ENCODE measurements at places on chromosomes 1 and 21.

DNA sequence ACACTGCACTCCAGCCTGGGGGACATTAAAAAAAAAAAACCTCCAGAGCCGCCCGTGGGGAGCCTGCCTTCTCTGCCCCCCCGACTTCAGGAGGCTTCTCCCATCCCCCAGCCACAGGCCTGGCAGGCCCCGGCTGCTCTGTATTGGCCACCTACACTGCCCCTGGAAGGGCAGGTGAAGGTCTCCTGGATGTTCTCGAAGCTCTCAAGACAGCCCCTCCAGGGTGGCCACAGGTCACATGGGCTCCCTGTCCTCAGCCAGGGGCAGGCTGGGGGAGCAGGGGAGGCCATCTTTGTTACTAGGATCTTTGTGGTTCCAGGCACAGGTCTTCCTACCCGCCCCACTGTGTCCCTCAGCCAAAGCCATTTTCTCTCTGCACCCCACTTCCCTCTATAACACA is 32.8 kb downstream of the PADI6 start:
- DNase-seq, result no peak

GRCh38 chr1:26970810-26971209 is 10.5 kb upstream of the KDF1 start:
- peak; percentile 79 for DNase-seq

GRCh38 chr1:223840254-223840653 is 5.5 kb downstream of the TP53BP2 start:
- DNase-seq, result no peak

GRCh38 chr1:110250749-110251148 is 40.6 kb downstream of the KCNC4 start:
- no peak for DNase-seq

DNA sequence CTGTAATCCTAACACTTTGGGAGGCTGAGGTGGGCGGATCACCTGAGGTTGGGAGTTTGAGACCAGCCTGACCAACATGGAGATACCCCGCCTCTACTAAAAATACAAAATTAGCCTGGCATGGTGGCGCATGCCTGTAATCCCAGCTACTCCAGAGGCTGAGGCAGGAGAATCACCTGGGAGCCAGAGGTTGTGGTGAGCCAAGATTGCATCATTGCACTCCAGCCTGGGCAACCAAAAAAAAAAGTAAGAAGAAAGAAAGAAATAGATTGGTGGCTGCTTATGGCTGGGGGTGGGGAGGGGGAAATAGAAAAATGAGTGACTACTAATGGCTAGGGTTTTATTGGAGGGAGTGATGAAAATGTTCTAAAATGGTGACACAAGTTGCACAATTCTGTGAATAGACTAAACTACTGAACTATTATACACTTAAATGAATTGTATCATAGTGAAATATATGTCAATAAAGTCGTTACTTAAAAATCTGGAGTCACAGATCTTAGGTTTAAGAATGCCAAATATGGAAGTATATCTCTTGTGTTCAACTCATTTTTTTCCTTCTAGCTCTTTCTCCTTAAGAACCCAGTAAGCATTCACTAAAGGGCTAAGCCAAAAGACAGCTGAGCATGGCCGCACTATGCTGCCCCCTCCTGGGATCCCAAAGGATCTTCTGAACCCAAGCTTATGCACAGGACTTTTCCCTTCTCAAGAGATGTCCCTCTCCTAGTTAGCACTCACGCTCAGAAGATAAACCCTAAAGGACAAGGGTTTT is 3.2 kb upstream of the NPL start:
- DNase-seq, result peak; percentile 84

DNA sequence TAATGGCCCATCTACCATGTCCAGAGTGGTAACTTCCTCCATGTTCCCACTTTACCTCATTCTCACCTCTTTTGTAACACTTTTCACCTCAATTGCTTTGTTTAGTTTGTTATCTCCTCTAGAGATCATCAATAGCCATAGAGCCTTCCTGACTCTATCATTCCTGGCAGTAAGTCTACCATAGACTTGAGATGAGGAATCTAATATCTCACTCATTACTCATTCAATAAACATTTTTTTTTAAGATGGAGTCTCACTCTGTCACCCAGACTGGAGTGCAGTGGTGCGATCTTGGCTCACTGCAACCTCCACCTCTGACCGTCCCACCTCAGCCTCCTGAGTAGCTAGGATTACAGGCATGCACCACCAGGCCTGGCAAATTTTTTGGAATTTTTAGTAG is 7.1 kb downstream of the NMNAT2 start:
- DNase-seq, result no peak

GRCh38 chr1:201566933-201567801 is 28.2 kb downstream of the NAV1 start:
- DNase-seq, result no peak

- DNase-seq, result no peak
Observed at GRCh38 chr1:21909286-21909759, 27.8 kb downstream of the HSPG2 start.

GRCh38 chr1:154502066-154502743 is at the start of the genes SHE and TDRD10:
TSS of gene SHE (minus strand) at chr1:154502412. CDS start at chr1:154502026, 386 bp downstream.
TSS of gene TDRD10 (plus strand) at chr1:154502219. CDS start at chr1:154506904, 4,685 bp downstream.
- no peak for DNase-seq

DNA sequence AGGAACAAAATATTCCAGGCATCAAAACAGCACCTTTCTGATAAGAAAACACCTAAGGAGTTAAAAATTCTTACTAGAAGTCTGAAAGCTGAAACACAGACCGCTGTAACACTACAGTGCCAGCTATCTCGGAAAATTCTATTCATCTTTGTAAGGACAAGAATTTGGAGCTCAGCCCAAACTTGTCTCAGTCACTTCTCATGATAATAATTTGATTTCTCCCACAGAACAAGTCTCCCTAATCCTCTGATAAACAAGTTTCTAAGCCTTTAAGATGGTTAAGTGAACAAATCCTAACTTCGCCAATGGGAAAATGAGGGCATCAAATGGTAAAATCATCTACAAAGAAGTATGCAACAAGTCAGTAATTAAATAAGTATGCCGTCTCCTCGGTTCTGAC is 59.9 kb downstream of the SIPA1L2 start:
- no peak for DNase-seq

DNA sequence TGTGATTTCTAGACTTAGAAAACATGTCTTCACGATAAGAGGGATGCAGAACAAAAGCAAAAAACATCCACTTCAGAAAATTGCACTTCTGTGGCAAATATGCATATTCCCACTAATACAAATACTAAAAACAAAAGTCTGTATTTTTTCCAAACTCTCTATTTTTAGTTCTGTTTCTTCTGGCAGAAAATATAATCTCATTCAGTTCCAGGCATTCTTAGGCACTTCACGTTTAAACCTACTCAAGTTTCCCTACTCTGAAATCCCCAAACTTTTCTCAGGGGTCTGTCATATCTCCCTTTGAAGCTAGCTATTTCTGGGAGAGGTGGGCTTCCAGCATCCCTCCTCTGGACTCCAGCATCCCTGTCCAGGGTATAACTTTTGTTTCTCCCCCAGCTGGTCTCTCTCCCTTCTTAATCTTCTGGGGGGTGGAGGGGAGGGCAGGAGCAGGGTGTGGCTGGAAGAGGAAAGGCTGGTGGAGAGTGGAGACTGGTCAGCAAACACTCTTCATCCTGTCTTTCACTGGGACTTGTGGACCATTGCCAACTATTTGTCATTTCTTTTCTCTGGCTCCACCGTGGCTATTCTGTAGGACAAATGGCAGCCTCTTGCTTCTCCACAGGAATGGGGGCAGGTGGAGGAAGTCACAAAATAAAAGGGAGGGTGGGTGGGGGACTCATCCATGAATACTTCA is 19.6 kb upstream of the NCF2 start:
- peak; percentile 45 for DNase-seq

- no peak for DNase-seq
Observed at GRCh38 chr1:205032508-205032907, 10.5 kb upstream of the CNTN2 start.

DNA sequence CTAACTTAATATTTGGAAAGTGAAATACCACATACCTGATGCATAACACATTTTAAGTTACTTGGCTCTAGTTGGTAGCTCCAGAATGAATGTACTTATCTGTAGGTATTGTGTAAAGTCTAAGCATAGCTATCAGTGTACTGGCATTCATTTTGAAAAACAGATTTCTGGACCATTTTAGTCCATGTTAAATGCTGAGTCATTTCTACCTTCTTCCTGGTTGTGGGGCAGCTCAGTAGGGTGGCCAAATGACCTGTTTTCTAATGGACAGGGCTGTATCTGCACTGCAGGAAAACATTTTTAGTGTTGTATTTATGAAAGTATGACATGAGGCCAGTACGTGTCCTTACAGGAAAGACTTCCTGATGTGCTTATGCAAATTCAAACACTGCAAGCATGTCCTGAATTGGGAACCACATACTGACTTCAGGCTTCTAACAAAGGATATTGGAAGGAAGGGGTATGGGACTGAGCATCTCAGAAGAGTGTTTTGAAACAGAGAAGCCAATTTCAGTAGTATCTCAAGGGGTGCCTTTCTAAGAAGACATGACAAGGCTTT is 300.3 kb upstream of the B3GALT2 start:
- DNase-seq, result no peak

- no peak for DNase-seq
Observed at GRCh38 chr21:34180407-34180806, 107.0 kb downstream of the MRPS6 start.

- no peak for DNase-seq
Observed at GRCh38 chr1:196558411-196558810, 49.8 kb downstream of the KCNT2 start.

- DNase-seq, result no peak
Observed at GRCh38 chr1:94578856-94579255, 37.3 kb upstream of the F3 start.

DNA sequence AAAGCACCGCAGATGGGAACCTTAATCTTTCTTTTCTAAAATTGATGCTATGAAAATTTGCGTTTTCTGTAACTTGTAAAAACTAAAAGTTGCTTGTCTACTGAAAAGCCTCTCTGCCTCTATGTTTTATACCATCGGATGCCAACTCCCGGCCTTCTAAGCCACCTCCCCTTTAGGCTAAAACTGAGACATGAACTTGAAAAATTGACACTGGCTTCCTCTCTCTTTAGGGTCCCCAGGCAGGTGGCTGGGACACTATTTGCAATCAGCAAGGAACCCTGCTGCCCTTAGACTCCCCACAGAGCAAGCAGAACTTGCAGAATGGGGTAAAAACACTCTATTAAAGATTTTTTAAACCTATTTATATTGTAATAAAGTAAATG is 151.1 kb upstream of the CAMK1G start:
- DNase-seq, result no peak

- DNase-seq, result no peak
Observed at GRCh38 chr1:76066394-76066793, 8.2 kb upstream of the ST6GALNAC3 start.

GRCh38 chr1:20732588-20733359 is at the start of gene SH2D5:
TSS of gene SH2D5 (minus strand) at chr1:20732703. CDS start at chr1:20728044, 4,659 bp downstream.
- peak; percentile 93 for DNase-seq

- no peak for DNase-seq
Observed at GRCh38 chr1:168760241-168760640, 31.2 kb upstream of the DPT start.

DNA sequence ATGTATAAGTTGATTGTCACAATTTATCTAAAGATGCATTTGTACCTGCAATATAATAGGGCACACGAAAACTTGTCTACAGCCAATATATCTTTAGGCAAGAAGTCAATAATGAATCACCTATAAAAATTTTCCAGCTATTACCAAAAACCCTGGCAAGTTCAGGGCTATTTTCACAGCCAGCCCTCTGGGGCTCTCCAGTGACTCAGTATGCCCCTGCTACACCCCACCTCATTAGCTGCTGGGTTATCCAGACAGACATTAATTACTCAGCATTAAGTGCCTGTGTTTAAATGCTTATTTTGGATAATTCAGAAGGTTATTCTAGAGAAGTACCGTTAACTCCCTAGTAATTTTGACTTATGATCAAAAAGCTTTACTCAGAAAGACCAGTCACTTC is 220.2 kb downstream of the TBX15 start:
- DNase-seq, result no peak

- no peak for DNase-seq
Observed at GRCh38 chr1:206500046-206500445, 7.3 kb upstream of the RASSF5 start.

DNA sequence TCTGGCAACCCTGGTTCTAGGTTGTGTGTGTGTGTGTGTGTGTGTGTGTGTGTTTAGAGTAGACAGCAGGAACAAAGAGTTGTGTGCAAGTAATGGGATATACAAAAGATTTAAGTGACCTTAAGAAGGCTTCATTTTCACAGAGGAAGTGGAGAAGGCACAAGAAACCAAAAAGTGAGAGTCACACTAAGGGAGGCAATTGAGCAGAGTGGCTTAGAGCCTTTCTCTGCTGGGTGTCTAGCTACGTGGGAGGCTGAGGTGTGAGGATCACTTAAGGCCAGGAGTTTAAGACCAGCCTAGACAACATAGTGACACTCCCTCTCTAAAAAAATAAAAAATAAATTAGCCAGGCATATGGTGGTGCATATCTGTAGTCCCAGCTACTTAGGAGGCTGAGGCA is 44.4 kb upstream of the HAO2 start:
- no peak for DNase-seq

- no peak for DNase-seq
Observed at GRCh38 chr1:227333423-227333822, 15.1 kb upstream of the CDC42BPA start.

DNA sequence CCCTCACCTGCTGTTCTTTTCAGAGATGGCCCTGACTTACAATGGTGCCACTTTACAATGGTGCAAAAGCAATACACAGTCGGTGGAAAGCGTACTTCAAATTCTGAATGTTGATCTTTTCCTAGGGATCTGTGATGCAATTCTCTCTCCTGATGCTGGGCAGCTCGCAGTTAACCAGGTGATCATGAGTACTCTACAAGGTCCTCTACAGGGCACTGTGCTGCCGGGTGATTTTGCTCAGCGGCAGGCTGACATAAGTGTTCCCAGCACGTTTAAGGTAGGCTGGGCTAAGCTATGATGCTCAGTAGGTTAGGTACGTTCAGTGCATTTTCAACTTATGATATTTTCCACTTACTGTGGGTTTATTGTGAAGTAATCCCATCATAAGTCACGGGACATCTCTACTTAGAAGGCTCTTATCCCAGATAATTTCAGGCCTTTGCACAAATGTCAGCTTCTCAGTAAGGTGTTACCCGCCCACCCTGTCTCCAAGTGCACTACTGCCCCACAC is 126.5 kb downstream of the KCNN3 start:
- DNase-seq, result no peak

GRCh38 chr21:43275421-43276211 is 106.8 kb downstream of the CRYAA start:
- no peak for DNase-seq

- DNase-seq, result no peak
Observed at GRCh38 chr21:28325618-28326017, 667.1 kb downstream of the LTN1 start.

Measured in stomach (tissue), 19 donors.